ENCODE measurements at places on chromosomes 7 and 10.
A peak's percentile ranks its signal among the peaks of the same experiment; 100 is the strongest.

DNA sequence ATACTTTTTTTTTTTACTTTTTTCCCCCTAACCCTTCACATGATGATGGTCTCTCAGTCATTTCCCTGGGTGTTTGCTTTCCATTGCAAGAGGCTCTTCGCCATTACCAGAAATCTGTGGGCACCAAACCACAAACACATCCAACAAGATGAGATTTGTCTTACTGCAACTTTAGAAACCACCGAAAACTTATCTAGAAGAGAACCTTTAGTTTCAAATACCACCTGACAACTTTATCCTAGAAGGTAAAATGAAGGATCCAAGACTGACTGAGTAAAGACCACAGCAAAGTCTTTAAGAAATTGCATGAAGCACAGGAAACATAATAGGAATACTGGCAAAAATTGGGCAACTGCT lies 363.3 kb upstream of the MBL2 start:
- no peak for DNase-seq

DNA sequence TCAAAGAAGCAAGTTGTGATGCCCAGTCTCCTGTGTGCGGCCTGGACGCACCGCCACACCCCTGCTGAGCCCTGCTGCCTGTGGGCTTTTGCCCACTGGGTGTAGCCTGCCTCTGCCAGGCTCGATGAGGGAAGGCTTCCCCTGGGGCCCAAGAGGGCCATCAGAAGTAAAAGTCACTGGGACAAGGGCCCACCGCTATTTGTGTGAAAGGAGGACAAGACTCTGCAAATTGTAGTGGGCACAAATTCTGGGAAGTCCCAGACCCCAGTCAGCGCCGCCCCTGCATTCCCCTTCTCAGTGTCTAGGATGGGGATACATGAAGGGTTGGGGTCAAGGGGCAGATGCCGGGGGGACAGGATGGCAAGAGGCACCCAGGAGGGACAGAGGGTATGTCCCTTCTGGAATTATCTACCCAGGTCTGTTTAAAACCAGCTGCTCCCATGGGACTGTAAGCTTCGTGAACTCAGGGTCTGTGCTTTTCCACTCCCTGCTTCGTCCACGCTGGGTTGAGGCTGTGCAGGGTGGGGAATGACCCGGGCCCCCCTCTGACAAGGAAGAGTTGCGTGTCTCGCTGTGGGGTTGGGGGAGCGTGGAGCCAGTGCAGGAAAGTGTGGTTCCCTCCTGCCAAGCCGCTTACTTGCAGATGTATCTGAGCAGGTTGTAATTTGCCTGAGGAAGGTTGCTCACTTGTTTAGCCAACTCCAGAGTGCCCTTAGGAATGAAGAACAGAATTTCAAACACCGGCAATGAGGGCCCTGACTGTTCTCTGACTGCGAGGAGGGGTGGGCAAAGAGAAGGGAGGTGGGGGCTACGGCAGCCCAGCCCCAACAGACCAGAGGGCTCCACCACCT lies 147.2 kb downstream of the MAPK8 start:
- no peak for DNase-seq

GRCh38 chr7:7988706-7989105 lies 20.1 kb downstream of the GLCCI1 start:
- DNase-seq = no peak

DNA sequence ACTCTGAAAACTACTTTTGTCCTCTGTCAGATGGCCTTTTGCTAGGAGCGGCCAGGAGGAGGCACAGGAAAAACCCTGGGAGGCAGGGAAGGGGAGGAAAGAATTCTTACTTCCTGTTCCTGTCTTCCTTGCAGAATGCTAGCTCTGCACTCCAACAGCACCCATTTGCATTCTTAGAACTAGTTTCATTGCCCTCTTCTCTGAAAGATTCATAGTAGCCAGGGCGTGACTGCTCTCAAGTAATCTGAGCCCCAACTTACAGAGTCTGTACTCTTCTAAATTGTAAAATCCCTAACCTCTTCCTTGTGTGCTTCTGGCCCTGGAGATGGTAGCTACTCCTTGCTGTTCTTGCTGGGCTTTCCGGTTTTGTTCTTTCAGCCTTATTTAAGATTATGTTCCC lies 75.3 kb upstream of the STEAP1 start:
- DNase-seq = no peak

GRCh38 chr7:132352800-132353199 lies 223.5 kb downstream of the PLXNA4 start:
- no peak for DNase-seq

GRCh38 chr7:5274441-5274840 lies 8.3 kb upstream of the SLC29A4 start:
- DNase-seq = no peak

GRCh38 chr10:99316374-99316773 lies 12.8 kb upstream of the CNNM1 start:
- no peak for DNase-seq

DNA sequence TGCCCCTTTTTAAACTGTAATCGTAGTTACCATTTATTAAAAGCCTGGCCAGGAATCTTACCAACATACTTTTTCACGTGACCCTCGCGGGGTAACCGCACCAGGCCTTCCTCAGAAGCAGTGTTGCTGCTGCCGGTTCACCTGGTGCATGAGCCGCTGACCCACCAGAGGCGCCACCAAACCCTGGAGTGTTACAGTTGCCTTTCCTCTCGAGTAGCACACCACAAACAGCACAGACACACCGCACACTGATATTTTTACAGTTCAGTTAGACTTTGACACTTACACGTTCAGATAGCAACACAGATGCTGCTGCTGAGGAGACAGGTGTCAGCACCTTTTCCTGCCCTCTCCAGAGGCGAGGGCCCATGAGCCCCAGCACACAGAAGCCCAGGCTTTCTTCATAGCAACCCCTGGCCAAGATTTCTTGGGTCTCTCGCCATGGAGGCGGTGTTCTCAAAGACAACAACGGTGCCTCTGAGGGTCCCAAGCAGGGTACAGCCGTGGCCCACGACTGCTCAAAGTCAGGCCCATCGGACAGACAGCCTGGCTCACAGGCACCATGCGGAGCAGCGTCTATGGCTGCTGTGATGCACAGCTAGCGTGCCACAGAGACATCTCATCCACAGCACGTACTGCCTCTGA lies 123.1 kb downstream of the DIP2C start:
- DNase-seq = no peak

DNA sequence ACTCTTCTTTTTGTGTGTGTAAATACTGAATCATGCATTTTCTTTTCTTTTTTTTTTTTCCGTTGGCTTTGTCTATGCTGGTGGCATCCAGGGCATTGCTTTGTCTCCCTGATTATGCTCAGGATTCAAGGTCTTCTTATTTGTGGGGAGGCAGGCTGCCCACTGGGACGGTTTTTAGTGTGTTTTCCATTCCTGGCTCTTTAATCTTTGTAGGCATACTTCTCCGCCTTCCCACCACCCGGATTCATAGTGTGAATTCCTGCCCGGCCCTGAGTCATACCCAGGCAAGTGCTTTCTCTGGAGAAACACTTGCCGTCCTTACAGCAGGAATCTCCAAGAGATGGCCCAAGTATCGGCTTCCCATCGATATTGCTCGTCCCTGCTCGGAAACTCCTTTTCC lies 5.2 kb downstream of the ZNF655 start:
- no peak for DNase-seq

- DNase-seq = no peak
Measured at GRCh38 chr7:106089647-106090046, 22.5 kb downstream of the SYPL1 start.

DNA sequence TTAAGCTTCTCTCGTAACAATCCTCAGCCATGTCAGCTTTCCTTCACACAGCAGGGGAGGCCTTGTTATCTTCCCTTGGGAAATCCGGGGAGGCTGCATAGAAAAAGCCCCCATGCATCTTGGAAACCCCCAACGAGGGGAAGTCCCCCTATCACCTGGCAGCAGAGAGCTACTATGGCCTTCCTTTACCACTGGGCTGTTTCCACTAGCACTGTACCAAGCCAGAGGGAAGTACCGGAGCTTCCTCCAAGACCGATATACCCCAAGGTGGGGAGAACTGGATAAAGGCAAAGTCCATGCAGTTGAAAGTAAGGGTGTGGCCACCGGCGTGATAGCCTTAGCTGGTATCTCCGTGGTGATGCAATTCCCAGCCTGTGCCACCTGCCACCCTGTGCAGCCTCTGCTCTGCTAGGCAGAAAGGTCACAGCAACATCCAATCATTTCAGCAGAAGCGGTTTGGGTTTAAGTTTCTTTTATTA lies 4.4 kb upstream of the CLIP2 start:
- DNase-seq = peak; percentile 20

GRCh38 chr7:77823787-77824186 lies 25.2 kb downstream of the PHTF2 start:
- no peak for DNase-seq

DNA sequence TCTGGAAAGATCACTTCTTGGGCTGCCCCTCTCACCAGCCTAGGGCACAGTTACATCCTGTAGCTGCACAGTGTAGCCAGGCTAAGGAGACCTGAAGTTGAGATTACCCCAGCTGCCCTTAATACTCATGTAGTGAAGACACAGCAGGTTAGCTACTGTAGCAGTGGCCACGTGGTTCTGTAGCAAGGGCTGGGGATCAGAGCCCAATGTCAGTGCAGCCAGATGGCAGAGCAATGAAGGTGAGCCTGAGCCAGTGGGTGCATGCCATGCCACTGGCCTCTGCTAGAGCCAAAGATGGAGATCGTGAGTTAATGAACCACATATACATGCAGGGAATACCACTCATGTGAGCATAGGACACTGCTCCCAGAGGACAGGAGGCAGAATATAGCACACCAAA lies 15.5 kb downstream of the AMPH start:
- DNase-seq = no peak

DNA sequence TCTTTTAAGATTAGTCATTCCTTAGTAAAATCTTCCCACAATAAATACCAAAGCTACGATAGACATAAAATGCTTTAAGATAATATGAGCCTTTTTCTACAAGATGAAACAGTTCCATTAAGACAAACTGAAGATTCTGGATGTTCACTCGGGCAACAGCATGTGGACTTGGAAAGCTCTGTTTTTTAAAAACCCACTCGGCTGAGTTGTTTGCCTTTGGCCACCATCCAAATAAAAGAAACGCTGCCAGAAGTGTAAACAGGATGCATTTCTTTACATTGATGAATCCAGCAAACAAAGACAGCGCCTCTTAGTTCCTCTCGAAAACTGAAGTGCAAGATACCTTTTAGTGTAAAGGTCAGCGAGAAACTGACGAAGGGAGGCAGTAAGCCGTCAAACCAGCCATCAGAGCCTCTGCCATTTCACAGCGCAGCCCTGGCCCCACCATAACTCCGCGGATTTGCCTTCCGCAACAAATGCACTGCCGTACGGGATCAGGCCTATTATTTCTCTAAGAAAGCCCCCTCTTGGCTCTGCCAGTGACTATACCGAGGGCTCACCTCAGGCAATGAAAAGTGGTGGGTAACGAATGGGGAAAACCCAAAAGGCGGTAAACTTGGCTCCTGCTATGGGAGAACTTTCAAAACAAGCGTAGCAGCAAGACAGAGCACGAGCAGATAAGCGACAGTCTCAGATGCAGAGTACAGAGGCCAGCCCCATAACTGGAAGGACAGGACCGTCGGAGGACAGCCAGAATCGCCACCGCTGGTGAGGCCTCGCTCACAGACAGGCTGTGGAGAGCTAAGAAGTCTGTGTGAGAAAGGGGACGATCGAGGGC lies 41.4 kb downstream of the GNA12 start:
- DNase-seq = no peak

GRCh38 chr7:70060298-70061068 lies 462.2 kb downstream of the AUTS2 start:
- no peak for DNase-seq

- no peak for DNase-seq
Measured at GRCh38 chr10:62185919-62186692, 82.5 kb downstream of the RTKN2 start.

- no peak for DNase-seq
Measured at GRCh38 chr10:128036746-128037543, 89.3 kb downstream of the MKI67 start.

DNA sequence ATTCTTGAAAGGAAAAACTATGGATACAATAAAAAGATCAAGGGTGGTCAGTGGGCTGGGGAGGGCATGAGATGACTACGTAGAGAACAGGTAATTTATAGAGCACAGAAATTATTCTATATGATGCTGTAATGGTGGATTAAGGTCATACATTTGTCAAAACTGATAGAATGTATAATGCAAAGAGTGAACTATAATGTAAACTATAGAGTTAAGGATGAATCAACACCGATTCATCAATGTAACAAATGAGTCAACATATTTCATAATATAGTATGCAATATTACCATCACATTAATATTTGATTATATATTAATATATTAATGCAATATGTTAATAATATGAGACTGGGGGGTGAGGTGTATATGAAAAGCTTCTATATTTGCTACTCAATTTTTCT lies 555.6 kb upstream of the POT1 start:
- no peak for DNase-seq

DNA sequence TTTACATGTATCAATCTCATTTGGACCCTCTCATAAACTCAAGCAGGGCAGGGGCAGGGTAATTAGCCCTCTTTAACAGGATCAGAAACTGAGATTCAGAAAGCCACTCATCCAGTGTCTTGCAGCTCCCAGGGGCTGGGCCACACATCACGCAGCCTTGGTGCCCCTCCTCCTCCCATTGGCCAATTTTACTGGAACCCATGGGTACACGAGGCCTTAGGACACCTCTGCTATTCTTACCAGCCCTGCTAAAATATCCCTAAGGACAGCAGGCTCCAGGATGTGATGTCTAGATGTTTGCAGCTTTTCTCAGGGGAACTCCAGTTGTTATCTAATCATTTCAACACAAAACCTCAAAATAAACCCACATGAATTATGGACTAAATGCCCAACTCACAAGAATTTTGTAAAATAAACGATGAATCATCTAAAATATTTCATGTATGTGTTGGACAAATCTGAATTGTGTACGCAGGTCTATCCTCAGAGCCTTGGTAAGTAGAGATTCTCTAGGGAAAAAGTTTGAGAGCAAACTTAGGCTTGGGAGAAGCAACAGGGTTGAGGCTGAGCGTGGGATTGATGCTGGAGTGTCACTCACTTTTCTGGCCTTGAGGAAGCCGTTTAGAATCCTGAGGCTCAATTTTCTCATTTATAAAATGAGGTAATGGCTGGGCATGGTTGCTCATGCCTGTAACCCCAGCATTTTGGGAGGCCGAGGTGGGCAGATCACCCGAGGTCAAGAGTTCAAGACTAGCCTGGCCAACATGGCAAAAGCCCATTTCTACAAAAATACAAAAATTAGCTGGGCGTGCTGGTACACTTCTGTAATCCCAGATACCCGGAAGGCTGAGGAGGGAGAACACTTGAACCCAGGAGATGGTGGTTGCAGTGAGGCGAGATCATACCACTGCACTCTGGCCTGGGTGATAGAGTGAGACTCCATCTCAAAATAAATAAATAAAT lies 69.7 kb upstream of the TNS3 start:
- no peak for DNase-seq

DNA sequence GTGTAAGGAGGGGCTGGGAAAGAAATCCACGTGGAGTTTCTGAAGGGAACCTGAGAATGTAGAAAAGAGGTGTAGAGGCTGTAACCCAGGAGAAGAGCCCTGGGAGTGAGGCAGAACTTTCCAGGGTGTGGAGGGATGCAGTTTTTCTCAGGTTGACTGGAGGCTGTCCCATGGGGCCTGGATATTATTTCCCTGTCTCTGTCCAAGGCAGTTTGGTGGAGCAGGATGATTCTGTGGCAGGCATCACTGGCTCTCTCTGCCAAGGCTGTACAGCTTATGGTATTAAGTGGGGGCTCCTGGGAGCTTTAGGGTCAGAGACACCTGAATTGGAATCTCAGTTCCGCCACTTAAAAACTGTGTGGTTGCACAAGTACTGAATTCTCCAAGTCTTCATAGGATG lies 81.6 kb downstream of the CHN2 start:
- no peak for DNase-seq
